Activated T-cell treated with anti-CD3 and anti-CD28 coated beads, Interleukin-2, amount 50 U/mL, for 48 hours (primary cell): ENCODE measurements at places on chromosomes 12 and 14.

DNA sequence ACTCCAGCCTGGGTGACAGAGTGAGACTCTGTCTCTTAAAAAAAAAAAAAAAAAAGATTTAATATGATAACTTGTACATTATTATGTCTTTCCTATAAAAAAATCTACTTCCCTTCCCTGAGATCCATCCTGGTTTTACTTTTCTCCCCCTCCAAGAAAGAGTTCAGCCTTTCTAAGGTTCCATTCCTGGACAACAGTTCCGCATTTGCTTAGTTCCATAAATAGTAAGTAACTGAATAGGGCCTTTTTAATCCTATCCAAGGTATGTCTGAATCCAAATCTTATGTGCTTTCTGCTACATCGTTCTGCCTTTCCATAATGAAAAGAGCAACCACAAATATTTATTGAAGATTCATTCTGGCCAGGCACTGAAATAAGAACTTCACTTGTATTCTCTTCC, 187.8 kb downstream of the DACT1 start:
- no peak for DNase-seq

DNA sequence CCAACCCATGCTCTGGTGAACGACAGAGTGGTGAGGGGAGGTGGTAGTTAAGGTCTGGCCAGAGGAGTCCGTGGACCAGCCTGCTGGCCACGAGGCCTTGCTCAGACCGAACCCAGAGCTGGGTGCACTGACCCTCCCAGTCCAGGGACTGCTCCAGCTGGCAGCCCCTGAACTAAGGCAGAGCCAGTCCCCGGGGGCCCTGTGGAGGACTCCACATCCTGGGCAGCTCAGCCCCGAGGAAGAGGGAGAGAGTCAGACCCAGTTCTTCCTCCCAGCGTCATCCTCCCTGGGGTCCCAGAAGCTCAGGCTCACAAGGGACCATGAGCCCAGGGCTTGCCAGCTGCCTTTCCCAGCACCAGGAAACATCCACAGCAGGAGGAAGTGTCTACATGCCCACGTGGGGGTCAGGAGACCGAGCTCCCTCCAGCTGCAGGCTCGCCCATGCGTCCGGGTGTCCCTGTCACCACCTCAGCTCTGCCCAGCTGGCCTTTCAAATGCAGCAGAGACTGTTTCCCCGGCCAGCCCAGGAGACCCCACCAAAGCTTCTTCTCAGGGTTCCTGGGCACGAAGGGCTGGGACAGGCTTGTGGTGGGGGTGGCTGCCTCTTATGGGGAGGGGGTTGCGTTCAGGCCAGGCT, 194.4 kb downstream of the KIF26A start:
- no peak for DNase-seq

DNA sequence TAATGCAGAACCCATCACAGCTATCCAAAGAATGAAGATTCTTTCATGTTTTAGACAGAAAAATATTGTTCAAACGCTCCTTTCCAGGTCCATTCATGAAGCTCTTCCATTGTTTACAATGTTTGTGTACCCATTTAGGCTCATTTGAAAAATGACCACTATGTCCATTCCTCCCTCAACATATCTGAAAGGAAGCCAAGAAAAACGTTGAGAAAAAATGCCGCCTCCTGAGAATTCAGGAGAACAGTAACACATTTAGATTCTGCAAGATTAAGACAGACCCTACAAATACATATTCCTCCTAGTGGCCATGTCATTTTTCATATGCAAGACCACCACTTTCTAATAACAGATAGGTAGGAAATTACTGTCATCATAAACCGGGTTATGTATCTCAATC, 124.4 kb downstream of the SLC25A21 start:
- no peak for DNase-seq

DNA sequence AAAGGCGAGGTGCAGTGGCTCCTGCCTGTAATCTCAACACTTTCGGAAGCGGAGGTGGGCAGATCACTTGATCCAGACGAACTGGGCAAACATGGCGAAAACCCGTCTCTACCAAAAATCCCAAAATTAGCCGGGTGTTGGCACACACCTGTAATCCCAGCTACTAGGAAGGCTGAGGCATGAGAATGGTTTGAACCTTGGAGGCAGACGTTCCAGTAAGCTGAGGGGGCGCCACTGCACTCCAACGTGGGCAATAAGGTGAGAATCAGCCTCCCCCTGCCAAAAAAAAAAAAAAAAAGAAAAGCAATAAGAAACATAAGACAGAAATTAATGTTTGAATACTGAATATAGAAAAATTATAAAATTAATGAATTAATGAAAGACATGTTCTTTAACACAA, 928.7 kb downstream of the LRFN5 start:
- no peak for DNase-seq

DNA sequence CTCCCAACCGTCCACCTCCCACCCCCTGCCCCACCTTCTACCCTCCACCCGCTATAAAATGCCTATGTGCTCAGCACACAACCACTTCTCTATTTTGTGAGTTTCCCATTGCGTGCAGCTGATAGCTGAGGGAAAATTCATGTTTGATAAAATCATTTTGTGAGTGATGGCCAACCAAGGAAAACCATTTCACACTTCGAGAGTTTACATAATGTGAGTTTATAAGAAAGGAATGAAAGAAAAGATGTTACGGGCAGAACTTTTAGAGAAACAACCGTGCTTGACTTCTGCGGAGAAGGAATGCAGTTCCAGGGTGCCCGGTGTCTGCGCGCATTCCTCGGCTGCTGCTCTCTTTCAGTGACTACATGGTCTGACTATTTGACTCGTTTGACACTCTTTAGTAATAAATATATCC, 140.9 kb downstream of the EFCAB11 start:
- no peak for DNase-seq

- DNase-seq = no peak
Measured at GRCh38 chr12:97701901-97702300, 239.3 kb downstream of the RMST start.

- peak; percentile 28 for DNase-seq
Measured at GRCh38 chr12:55068416-55069010, 48.7 kb downstream of the NEUROD4 start.

DNA sequence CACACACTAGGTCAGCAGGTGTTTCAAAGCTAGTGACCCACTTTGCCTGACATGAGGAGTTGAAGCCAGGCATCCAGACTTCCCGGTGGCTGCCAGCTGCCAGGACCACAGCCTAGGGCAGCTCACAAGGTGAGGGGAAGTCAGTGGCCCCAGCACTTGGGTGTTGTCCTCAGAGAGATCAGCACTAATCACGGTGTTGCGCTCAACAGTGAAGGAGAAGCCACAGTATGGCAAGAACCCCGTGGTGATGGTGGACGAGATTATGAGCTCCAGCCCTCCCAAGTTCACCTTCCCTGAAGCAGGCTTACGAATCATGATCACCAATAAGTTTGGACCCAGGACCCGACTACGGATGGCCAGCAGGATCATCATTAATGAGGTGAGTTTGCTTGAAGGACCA, 59.9 kb upstream of the RIN3 start:
- DNase-seq = no peak

DNA sequence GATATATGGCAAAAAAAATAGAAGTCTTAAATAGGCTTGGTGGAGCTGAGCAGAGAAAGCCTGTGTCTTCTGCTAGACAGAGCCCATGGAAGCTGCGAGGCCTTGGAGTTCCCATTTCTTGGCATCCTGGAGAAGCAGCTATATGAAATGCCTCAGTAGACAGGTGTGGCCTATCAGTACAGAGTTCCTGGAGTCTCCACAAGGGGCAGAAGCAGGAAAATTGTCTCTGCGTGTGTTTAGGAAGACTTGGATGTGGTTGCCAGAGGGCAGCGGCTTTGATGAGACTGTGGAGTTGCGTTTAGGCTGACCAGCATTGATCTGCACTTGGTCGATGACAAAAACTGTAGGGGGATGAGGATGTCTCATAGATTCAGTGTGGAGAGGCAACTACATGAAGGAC, 334.5 kb upstream of the SEL1L start:
- no peak for DNase-seq

DNA sequence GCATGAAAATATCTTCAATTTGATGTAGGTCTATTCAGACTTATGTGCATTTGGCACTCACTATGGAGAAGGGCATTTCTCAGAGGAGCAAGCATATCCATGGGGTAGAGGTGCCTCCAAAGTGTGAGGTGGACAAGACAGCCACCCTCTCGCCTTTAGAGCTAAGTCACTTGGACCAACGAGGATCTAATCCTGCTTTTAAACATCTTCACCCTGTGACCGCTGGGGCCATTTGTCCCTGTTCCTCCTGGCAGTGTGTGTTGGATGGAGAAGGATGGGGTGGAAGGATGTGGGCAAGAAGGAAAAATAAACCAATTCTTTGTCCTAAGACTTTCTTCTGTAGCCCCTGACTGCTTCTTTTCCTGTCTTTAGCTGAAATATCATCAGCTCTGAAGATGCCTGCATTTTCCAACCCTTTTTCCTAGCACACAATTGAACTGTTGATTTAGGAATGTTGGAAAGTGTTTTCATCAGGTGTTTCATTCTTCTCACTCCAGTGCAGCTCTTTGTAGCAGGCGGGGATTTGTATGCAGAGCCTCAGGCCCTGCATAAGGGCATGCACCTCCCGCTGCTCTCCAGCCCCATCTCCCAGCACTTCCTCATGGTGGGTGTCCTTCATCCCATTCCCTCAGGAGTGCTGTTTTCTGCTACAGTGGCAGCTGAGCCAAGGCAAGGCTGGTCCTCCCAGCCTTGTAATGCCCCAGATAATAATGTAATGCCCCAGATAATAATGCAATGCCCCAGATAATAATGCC, 5.3 kb downstream of the FGF6 start:
- DNase-seq = no peak

- no peak for DNase-seq
Measured at GRCh38 chr12:126355346-126355745, 1290.1 kb downstream of the AACS start.
